ENCODE measurements at places on chromosomes 7 and 10.

- DNase-seq, result no peak
Measured at GRCh38 chr7:74665296-74665938, 7.9 kb downstream of the GTF2I start.

- no peak for DNase-seq
Measured at GRCh38 chr10:117541405-117541908, 1.1 kb upstream of the EMX2 start.

GRCh38 chr10:58508316-58508715 lies 4.4 kb upstream of the BICC1 start:
- no peak for DNase-seq

GRCh38 chr7:121832347-121832746 lies 40.6 kb upstream of the PTPRZ1 start:
- DNase-seq, result no peak

DNA sequence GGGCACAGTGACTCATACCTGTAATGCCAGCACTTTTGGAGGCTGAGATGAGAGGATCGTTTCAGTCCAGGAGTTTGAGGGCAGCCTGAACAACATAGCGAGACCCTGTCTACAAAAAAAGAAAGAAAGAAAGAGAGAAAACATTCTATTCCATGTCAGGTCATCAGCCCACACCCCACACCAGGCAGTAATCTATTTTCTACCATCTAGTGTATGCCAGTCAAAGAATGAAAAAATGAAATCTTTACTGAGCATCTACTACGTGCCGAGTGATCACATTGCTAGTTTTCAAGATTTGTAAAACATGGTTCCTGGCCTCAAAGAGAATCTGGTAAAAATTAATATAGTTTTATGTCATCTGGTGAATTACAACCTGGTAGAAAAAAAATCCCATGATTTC lies 3.1 kb upstream of the EPHB4 start:
- no peak for DNase-seq

DNA sequence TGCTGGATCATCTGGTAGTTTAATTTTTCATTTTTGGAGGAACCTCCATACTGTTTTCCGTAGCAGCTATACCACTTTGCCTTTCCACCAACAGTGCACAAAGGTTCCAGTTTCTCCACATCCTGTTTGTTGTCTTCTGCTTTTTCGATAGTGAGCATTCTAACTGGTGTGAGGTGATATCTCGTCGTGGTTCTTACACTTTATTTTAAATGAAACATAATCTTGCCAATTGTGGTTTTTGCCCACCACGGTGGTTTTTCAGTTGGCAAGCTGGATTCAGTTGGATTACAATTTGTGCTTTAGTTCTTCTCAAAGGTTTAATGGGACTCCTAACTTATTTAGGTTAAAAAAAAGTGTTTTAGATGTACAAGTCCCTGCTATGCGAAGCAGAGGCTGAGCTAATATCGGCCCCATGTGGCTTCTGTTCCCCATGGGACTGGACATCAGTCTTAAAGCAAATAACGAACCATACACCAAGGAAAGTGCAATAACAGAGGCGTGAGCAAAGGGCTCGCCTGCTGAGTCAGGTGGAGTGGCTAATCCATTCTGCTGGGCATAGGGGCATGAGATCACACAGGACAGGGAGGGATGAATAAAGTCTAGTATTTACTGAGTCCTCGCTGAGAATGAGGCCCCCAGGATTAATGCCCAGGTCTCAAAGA lies 153.6 kb downstream of the AOAH start:
- DNase-seq, result no peak

GRCh38 chr7:34064519-34065158 lies 159.3 kb downstream of the BMPER start:
- DNase-seq, result no peak

DNA sequence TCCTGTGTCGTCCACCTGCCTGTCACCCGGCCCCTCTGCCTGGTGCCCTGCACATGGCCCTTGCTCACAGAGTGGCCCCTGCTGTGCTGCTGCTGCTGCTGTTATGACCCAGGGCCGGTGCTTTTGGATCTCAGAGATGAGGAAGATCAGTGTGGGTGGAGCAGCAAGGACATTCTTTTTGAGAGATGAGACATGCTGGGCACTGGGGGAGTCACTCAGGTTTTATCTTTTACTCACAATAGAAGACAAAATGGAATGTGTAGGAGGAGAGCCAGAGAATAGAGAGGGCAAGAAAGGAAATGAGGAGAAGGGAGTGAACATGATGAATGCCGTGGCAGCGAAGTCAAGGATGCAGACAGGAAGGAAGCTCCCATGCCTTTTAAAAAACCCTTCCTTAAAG lies 611.5 kb upstream of the DPP6 start:
- no peak for DNase-seq

DNA sequence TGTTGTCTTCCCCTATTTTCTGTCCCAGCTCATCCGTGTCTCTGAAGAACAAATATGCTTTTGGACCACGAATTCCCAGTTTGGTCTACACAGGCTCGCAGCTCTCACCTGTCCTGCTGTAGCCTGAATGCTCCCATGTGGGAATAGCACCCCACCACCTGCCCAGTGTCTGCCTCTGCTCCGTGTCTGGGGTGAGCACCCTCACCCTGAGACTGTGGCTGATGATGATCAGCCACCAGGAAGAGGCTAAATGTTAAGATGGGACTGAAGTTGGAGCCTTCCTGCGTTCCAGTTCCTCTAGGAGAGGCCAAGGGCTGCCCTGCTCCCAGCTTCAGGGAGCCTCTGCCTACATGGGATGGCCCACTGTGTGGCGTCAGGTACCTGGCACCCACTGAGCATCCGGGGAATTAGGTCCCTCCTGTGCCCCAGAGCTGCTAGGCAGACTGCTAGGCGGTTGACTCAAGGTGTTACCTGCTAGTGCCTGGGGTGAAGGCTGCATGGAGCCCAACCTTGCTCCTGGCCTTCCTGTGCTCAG lies 3.7 kb downstream of the PGAM2 start:
- DNase-seq, result no peak

- DNase-seq, result no peak
Measured at GRCh38 chr7:28296571-28297483, 115.5 kb upstream of the CREB5 start.

DNA sequence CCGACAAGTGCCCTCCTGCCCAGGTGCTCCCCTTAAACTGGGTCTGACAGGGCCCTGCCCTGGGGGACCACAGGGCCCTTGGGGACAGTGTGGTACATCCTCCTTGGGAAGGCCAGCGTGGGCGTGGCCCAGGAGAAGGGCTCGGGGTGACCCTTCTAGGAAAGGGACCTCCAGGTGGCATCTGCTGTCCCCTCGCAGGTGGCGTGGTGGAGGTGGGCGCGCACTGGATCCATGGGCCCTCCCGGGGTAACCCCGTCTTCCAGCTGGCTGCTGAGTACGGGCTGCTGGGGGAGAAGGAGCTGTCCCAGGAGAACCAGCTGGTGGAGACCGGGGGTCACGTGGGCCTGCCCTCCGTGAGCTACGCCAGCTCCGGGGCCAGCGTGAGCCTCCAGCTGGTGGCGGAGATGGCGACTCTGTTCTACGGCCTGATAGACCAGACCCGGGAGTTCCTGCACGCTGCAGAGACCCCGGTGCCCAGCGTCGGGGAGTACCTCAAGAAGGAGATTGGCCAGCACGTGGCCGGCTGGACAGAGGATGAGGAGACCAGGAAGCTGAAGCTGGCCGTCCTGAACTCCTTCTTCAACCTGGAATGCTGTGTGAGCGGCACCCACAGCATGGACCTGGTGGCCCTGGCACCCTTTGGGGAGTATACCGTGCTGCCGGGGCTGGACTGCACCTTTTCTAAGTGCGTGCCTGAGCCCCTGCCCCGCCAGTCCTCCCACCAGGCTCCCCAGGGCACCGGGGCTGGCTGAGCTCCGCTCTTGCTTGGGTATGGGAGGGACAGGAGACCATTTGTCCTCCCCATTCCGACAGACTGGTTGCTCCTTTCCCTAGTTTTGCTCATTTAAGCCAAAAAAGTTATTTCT lies 972 bp downstream of the PAOX start:
- DNase-seq, result no peak

DNA sequence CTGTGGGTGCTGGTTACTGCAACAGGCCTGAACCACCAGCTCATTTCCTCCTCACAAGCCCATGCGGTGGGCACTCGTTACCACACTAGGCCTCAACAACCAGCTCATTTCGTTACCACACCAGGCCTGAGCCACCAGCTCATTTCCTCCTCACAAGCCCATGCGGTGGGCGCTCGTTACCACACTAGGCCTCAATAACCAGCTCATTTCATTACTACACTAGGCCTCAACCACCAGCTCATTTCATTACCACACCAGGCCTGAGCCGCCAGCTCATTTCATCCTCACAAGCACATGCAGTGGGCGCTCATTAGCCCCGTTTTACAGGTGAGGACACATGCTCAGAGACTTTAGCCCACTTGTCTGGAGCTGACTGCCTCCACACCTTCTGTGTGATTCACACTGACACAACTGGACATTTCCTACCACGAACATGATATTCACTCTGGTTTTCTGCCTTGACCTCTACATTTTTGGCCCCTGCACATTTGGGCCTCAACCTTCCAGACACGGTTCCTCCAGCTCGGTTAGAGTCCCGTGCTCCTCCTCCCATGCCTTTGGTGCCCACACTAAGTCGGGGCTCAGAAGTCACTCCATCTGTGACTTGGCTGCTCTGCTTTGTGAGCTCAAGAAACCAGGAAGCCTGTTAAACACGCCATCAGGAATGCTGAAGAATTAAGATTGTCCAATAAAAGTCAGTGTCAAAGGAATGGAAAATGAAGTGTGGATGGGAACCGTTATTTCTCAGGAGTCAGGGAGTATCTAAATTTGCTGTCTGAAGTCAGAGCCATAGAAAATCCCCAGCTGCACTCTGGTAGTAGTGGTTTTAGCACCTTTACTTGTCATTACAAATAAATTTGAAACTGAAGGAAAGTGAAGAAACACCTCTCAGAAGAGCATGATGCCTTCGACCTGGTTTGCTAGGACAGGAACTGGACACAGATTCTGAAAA lies 55.8 kb upstream of the LANCL2 start:
- DNase-seq, result no peak

- DNase-seq, result no peak
Measured at GRCh38 chr10:132974249-132974796, 32.0 kb upstream of the CFAP46 start.

- no peak for DNase-seq
Measured at GRCh38 chr7:107125475-107125874, 43.3 kb upstream of the HBP1 start.

GRCh38 chr7:48515171-48515570 lies 343.9 kb downstream of the ABCA13 start:
- DNase-seq, result no peak

GRCh38 chr10:95391581-95392216 lies 100.9 kb upstream of the PDLIM1 start:
- DNase-seq, result no peak

DNA sequence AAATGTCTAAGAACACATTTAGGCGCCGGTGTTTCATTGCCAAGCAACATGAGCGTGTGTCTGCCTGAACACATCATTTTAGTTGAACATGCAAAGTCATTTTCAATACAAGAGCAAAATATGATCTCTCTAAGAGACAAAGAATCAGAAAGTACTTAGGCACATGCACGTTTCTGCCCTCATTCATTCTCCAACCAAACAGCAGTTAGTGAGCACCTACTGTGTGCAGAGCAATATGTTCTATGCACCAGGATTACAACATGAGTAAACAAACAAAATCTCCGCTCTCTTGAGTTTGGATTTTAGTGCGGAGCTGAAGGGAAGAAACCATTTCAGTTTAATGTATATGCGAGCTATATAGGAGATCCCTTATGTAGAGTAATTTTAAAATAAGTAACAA lies 71.6 kb upstream of the KLF6 start:
- DNase-seq, result no peak

DNA sequence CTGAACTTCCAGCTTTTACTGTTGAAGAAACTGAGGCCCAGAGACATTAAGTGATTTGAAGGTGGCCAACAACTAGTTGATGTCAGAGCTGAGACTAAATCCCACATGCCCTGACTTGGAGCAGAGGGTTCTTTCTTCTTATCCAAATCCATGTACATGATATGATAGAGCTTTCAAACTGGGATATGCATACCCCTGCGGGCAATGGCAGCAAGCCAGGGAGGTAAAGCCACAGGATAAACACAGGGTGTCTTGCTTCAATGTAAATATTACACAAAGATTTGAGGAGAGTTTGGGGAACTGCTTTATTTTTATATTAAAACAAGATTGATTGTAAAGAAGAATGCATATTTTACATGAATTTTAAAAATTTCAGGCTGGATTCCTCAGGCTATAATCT lies 2.3 kb upstream of the LRRC72 start:
- DNase-seq, result no peak

GRCh38 chr10:27744802-27745731 lies 552 bp downstream of the MKX start:
- no peak for DNase-seq

DNA sequence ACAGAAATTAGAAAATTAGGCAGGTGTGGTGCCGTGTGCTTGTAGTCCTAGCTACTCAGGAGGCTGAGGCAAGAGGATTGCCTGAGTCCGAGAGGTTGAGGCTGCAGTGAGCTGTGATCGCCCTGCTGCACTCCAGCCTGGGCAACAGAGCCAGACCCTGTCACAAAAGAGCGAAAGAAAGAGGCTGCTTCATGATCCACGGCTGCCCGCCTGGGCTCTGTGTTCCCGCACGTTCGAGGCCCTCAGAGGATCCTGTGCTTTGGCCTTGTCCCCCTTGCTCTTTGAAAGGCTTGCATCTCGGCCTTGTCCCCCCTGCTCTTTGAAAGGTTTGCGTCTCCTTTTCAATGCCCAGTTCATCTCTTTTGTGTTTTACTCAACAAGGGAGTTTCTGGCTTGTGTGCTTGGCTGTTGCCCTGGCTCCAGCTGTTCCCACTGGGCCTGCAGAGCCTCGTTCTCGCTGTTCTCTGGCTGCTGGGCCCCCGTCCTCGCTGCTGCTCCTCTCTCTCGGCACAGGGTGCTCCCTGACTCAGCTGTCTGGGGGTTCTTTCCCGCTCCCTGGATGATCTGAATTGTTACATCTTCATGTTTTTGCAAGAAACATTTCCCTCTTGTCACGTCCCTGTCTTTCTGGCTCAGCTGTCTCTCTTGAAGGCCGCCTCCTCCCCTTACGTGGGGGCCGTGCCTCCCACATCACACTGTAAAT lies 45.1 kb upstream of the INPP5A start:
- no peak for DNase-seq

All from iPS DF 6.9 (cell line).